ENCODE measurements at places on chromosomes 2 and 18.

DNA sequence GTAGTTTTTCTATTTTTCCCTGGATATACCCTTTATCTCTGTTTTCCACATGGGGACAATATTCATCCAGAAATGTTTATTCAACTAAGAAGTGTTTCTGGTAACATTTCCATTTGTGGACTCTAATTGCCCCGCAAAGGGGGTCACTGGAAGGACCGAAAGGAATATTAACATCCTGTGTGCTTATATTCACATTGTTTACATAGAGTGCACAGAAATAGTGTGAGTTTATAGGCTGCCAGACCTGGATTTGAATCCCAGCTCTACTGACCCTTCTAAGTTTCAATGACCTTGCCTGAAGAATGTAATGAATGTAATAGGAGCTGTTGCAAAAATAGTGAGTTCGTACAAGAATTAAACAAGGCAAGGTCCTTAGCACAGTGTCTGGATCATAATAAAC is 152.9 kb upstream of the NCKAP5 start:
- DNase-seq = no peak

- DNase-seq = no peak
Measured at GRCh38 chr18:54205959-54206358, 18.5 kb downstream of the MBD2 start.

DNA sequence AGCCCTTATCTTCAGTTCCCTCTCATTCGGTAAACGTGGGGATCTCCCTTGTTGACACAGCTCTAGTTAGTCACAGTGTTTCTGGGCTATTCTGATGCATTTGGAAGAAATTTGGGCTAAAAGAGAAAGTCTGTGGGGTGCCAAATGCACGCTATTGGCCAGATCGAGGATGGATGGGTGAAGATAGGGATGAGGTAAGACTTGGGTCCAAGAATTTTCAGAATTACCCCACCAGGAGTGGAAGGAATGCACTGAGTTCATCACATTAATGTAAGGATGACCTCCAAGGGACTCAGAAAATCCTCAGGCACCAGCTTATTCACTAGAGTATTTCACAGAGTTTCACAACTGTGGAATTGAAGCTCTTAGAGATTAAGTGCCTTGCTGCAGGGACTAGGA is 49.3 kb downstream of the NRP2 start:
- no peak for DNase-seq

DNA sequence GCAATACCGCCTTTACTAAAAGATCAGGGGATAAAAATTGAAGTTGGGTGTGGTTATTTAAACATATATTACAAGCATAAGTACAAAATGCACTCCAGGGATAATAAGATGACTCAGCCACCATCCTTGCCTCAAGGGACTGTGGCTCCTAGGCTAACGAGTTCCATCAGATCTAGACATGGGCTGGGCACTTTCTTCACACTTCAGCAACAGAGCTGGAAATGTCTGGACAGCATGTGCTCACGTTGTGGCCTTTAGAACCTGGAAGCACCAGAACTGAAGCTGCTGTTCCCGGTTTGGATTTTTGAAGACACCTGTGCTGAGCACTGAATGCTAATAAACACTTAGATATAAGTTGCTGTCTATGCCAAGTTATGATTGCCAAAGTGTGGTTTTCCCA is 384.2 kb upstream of the SALL3 start:
- no peak for DNase-seq

- DNase-seq = no peak
Measured at GRCh38 chr2:96970248-96970875, 16.0 kb downstream of the FAM178B start.

- DNase-seq = no peak
Measured at GRCh38 chr18:28690836-28691495, 514.0 kb upstream of the CDH2 start.

DNA sequence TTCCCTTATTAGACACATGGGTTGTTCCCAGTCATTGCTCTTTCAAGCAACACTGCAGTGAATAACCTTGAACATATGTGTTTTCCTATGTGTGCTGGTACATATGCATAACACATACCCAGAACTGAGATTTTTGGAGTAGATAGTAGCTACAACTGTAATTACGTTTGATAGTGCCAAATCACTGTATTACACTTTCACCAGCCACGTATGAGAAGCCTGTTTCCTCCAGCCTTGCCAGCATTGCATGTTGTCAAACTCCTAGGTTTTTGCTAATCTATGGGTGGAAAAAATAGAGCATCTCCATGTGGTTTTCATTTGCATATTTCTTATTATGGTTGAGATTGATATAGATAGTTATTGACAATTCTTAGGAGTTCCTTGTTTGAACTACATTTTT is 56.5 kb upstream of the ACSL3 start:
- DNase-seq = no peak

DNA sequence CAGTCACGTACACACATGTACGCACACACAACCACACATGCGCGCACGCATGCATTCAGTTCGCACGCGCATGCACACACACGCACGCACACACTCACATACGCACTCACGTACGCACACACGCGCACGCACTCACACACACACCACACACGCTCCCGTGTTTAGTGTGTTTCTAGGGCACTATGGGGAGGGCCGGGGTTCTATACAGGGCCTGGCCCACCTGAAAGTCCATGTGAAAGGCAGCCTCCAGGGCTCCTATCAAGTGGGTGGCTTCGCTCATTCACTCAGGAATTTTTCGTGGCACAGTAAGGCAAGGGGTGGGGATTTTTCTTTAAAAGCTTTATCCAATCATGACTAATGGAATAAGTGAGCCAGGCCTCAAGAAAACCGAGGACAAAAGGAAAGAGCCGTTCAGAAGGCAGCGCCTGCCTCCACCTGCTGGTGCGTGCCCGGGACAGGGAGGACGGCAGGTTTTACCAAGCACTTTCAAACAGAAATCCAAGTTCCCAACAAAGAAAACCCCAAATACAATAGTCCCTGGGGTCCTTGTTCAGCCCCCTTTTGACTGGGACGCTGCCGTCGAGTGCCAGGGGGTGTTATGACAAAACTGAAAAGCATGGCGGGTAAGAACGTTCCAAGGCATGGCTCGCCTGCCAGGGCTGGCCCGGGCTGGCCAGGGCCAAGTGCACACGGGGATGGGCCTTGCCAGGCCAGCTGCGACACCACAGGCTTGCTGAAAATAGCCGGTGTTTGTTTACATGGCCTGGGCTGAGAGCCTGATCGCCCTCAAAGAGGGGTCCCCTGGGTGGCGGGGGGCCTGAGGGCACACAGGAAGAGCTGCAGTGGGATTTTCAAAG is 110.0 kb downstream of the HDAC4 start:
- no peak for DNase-seq

DNA sequence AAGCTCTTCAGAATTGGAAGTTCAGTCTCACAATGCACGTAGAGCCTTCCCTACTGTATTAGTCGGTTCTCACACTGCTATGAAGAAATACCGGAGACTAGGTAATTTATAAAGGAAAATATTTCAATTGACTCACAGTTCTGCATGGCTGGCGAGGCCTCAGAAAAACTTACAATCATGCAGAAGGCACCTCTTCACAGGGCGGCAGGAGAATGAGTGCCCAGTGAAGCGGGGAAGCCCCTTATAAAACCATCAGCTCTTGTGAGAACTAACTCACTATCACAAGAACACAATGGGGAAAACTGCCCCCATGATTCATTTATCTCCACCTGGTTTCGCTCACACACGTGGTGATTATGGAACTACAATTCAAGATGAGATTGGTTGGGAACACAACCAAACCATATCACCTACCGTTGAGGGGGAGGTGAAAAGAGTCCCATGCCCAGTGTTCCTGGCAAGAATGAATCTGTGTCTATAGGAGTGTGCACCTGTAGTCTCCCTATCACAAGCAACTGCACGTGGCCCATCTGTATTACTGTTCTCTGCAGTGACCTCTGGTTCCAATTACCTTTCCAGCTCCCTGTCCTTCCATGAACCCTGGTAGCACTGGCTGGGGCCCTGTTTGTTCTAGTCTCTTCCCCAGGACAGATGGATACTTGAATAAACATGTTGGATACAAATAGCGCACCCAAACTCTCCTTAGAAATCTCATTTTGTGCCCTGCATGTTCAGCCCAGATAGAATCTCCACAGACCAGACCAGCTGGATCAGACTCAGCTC is 44.4 kb upstream of the ATL2 start:
- no peak for DNase-seq

DNA sequence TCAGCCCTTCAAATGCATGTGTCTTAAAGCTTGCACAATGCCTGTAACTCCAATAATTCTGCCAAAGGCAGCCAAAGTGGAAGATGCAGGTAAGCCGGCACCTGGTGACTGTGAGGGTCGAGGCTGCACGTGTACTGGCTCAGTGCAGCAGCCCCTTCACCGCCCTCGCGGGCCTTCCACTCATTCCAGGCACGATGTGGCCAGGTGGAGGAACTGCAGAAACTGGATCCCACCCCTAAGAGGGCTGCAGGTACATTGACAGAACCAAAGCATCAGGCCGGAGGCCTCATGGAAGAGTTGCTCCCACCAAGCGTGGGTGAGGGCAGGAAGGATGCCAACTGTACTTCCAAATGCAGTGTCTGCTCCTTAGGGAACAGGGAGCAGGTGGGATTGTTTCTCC is 253.4 kb downstream of the HDAC4 start:
- no peak for DNase-seq

GRCh38 chr2:113135317-113135716 is 7.9 kb downstream of the IL1RN start:
- no peak for DNase-seq

DNA sequence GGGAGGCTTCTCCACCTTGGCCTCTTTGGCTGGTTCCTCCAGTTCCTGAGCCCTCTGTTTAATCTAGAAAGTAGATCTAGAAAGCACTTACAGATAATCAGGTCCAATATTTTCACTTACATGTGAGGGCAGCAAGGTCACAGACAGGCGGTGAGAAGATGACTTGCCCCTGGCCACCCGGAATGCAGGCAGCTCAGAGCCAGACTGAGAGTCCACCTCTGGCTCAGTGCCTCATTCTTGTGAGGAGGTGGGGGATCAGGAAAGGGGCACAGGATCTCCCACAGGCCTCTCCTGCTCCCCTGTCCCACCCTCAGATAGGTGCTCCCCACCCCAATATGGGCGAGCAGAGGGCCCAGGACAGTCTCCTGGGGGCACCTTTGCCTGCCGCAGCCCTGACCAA is 5.8 kb downstream of the WNT6 start:
- DNase-seq = no peak

DNA sequence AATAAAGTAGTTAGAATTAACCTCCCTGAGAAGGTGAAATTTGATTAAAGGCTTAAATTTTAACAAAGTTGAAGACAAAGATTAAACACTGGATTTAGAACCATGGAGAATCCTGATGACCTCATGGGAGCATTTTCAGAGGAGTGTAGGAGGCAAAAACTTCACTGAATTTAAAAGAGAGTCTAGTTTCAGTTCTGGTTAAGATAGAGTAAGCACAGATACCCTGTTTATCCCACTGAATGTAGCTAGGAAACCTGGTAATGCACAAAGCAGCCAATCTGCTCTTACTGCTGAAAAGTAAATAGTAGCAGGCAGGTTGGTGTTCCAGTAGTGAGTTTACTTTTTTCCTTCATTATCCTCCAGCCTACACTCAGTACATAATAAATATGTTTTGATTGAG is 654.9 kb upstream of the SYT4 start:
- no peak for DNase-seq

GRCh38 chr2:104026725-104027124 is 827.2 kb upstream of the POU3F3 start:
- DNase-seq = no peak

- DNase-seq = no peak
Measured at GRCh38 chr18:4237664-4238041, 217.5 kb downstream of the DLGAP1 start.

GRCh38 chr18:69265656-69266055 is 135.0 kb upstream of the DOK6 start:
- no peak for DNase-seq

GRCh38 chr2:141362311-141362710 is 768.5 kb downstream of the LRP1B start:
- DNase-seq = no peak

GRCh38 chr2:70887550-70888246 is 48.0 kb upstream of the ATP6V1B1 start:
- DNase-seq = no peak

GRCh38 chr18:55073834-55074233 is 114.6 kb upstream of the CCDC68 start:
- no peak for DNase-seq

GRCh38 chr2:228728961-228729360 is 542.1 kb downstream of the PID1 start:
- DNase-seq = no peak

- no peak for DNase-seq
Measured at GRCh38 chr2:222433332-222434173, 9.2 kb downstream of the SGPP2 start.

DNA sequence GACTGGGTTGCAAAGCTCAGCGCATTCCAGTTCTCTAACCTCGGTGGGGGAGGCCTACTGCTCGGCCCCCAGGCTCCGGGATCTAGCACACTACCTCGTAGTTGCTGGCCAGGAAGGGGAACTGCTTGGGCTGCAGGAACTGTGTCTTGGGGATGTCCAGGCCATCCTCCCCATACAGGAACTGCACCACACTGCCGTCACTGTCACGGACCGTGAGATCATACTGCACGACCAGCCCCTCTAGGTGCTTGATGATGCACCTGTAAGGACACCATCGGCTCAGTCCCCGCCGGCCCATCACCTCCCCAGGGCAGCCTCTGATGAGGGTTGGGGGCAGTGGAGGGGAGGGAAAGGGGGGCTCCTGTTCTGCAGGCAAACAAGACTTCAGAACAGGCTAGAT is 61.6 kb downstream of the POLR1A start:
- peak; percentile 14 for DNase-seq

DNA sequence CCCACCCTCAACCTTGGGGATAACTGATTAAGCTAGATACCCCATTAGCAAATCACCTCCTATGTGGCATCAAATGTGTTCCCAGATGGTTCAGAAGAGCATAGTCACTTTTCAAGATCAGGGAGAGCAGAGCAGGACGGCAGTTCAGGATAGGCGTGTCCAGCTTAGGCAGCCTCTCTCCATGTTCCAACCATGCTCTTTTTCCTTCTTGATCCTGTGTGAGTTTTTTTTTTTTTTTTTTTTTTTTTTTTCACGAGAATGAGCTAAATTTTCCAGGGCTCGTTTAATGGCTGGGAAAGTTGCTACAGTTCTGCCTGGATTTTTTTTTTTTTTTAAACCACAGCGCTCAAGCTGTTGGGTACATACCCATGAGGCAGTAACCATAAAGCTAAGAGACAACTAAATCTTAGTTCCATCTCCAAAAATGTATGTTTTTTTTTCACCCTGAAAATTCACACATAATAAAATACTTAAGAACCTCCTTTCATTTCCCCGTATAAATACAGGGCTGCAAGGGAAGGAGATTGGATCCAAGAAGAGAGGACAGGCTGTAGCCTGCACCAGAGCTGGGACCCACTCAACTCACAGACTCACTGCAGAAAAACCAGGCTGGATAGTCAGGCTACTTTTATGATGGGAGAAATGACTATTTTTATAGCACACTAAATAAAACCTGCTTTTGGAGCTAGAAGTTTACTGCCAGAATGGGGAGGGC is 244.3 kb downstream of the SETBP1 start:
- no peak for DNase-seq

GRCh38 chr18:3914109-3914508 is 464.1 kb downstream of the TGIF1 start:
- DNase-seq = no peak

All from omental fat pad (tissue), 4 donors.